ENCODE measurements at places on chromosomes 5 and 9.

- DNase-seq: no peak
Measured at GRCh38 chr5:173165177-173166016, 21.1 kb downstream of the BNIP1 start.

- no peak for DNase-seq
Measured at GRCh38 chr5:60852940-60853339, 8.9 kb upstream of the ELOVL7 start.

DNA sequence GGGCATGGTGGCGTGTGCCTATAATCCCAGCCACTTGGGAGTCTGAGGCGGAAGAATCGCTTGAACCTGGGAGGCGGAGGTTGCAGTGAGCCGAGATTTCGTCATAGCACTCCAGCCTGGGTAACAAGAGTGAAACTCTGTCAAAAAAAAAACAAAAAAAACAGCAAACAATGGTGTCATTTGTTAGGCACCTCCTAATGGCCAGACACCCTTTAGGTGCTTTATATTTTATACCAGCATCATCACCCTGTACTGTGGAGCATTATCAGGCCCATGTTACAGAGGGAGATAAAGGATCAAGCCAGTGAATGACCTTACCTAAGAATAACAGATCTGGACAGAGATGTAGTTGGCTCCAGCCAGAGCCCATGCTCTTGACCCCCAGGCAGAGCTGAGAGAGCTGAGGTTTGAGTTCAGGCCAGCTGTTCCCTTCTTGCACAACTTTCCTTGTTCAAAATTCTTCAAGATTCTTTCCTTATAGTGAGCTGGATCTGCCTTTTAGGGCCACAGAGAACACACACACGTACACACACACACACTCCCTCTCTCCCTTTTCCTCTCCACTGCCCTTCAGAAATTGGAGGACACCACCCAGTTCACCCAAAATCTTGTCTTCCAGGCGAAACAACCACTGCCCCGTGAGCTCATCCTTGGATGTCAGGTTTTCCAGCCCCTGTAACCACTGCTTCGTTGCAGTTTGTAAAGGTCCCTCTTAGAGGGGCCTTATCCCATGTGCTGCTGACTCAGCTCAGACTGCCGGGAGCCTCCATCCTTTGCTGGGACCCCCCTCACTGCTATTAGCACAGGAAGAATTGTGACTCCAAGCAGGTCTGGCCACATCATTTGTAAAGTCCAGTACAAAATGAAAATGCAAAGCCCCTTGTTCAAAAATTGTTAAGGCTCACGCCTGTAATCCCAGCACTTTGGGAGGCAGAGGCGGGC is 10.4 kb upstream of the PTGES start:
- peak; percentile 18 for DNase-seq

DNA sequence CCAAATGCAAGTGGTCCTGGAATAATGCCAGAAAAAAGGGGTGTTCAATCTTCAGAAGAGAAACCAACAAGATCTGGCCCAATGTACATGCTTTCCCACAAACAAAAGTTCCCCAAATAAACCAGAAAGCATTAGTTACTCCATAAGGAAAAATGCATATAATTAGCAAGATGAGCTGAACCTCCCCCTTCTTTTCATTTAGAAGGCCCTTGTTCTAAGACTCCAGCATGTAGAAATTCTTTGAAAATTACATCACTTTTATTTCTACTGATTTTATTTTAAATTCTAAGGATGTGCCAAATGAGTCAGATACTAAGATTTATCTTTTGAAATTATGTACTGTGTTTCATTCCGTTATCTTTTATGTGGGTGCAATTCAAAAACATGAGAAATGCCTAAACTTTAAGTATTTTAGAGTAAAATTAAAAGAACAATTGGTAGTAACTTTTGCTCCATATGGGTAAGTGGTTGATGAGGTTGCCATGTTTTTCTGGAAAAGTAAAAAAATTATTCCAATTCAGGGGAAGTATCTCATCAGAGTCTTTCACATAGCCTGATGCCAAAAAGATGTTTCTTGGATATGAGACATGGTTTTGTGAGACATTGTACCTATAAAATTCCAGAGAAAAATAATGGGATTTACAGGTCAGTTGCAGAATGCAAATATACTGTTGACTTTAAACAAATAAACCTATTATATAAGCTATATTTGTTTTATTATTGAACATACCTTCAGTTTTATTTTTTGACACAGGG is 106.5 kb upstream of the CCDC112 start:
- DNase-seq: peak; percentile 68

DNA sequence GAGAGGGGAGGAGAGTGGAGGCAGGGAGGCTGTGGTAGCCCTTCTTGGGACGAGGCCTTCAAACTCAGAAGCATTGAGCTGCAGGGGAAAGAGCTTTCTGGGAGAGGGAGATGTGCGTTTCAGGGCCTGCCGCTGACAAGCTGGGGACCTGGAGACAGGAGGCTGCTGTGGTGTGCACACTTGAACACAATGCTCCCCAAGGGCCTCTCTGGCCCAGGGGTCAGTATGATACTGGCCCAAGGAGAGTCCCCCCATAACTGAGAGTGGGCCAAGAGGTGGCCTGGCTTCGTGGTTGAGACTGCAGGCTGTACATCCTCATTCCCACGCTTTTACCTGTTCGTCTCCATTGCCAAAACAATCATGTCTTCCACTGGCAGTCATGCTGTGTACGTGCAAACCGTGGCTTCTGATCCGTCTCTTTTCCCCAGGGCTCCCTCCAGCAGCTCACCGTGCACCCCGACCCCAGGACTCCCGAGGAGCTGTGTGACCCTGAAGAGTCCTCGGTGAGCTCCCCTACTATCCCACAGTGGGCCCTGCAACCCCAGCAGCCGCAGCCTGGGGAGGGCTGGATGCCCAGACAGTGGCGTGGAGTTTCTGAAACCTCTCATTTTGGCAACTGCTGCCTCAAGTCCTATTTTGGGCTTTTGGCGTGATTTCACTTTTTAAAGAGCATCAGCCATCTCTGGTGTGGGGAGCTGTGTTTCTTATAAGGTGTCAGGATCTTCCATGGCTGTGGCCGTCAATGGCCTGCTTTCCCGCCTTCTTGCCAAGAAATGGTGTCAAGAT is 43.4 kb downstream of the COL15A1 start:
- DNase-seq: no peak

GRCh38 chr5:148458036-148458888 is 74.5 kb downstream of the FBXO38 start:
- DNase-seq: no peak

GRCh38 chr9:71854811-71855210 is 56.2 kb downstream of the ABHD17B start:
- DNase-seq: no peak

GRCh38 chr9:1051584-1052275 is 1.6 kb downstream of the DMRT2 start:
- DNase-seq: no peak

All from HFFc6 (cell line).